ENCODE measurements at places on chromosomes 2 and 18.

DNA sequence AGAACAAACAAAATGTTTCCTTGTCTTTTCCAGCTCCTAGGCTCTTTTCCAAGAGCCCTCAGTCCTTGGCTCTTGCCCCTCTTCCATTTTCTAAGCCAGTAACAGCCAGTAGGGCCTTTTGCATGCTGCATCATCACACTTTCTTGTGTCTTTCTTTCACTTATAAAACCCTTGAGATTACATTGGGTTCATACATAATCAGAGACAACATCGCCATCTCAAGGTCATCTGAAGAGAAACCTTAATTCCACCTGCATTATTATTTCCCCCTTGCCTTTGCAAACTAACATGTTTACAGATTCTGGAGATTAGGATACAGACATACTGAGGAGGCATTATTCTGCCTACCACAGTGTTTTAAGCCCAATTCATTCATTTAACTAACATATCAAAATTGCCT lies 697.3 kb downstream of the TRIB2 start:
- DNase-seq: no peak

DNA sequence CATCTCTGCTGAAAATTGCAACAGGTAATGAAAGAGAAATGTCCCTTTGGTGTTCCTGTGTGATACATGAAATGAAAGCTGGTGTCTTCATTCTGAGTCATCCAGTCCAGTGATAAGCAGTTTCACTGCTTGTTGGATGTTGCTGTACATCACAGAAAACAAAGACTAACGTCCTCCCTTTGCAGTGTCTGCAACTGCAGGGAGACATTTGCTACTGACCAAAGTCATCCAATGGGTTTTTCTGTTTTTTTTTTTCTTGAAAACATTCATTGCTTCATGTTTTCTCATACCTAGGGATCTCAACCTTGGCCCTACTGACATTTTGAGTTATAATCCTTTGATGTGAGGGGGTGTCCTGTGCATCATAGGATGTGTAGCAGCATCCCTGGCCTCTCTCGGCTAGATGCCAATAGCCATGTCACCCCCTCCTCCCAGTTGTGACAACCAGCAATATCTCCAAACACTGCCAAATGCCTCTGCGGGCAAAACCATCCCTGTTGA lies 63.6 kb upstream of the FZD5 start:
- DNase-seq: no peak

- DNase-seq: no peak
These were observed 922.7 kb downstream of the BCL11A start for GRCh38 chr2:59630789-59631188.

GRCh38 chr2:70443726-70444125 lies 109.9 kb downstream of the TGFA start:
- DNase-seq: no peak

GRCh38 chr2:139055202-139055601 lies 275.0 kb upstream of the NXPH2 start:
- DNase-seq: no peak

DNA sequence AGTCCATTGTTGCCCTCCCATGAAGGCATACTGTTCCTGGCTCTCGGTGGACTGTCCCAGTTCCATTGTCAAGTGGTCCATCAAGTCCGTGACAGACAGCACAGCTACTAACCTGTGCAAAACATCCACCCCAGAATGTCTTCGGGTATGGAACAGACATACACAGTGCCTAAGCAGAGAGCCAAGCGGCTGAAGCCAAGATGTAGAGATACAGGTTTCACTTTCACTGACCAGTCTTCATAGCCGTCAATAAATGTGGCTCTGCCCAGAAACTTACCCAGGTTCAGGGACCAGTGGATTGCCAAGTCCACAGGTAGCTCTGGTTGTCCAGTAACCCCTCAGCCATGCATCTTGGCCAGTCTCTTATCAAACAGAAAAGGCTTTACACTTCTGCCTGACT lies 10.7 kb upstream of the PAPOLG start:
- DNase-seq: no peak

DNA sequence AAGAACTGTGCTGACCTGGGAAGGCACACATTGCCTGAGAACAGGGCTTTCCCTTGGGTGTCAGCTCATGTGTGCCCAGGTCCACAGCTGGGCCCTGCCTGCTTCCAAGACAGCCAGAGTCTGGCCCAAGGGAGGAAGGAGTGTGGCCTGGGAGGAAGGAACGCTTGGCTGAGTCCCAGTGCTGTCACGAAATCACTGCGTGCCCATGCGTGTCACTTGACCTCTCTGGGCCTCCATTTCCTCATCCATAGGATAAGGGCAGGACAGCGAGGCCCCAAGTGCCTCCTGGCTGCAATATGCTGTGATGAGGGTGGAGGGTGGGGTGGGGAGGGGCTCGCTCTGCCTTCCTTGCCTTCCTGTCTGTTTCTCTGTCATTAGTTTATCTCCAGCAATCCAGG lies 642 bp upstream of the KCNK3 start:
- DNase-seq: no peak

- no peak for DNase-seq
These were observed 80.3 kb downstream of the FMNL2 start for GRCh38 chr2:152415231-152415642.

- no peak for DNase-seq
These were observed 673.8 kb downstream of the ARHGAP15 start for GRCh38 chr2:143802871-143803650.

- no peak for DNase-seq
These were observed 361.7 kb downstream of the TMEM182 start for GRCh38 chr2:103123516-103123915.

DNA sequence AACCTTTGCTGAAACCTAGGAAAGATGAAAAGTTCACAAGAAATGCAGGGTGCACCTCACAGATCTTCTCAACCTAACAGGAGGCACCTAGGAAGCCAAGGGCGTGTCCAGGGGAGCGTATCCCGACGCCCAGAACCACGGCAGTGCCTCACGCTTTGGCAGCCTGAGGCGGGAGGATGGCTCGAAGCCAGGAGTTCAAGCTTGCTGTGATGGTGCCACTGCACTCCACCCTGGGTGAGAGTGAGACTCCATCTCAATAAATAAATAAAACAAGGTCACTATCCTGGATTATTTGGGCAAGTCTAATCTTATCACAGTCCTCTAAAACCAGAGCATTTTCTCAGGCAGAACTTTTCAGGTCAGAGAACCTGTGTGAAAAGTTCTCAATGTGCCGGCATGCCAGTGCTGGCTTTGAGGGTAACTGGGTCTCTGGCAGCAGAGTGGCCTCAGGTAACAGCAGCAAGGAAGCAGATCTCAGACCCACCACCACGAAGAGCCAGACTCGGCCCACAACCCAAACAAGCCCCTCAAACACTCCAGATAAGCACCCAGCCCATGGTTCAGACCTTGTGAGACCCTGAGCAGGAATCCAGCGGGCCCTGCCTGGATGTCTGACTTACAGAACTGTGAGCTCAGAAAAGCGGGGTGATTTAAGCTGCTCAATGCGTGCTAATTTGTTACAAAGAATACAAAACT lies 11.7 kb downstream of the HSBP1L1 start:
- no peak for DNase-seq

- DNase-seq: no peak
These were observed 65.5 kb downstream of the BIN1 start for GRCh38 chr2:127041259-127041970.

All from neural crest cell (in vitro differentiated cells).